ENCODE measurements at places on chromosomes 1 and 21.

- DNase-seq, result no peak
Observed at GRCh38 chr1:181701891-181702290, 218.6 kb downstream of the CACNA1E start.

DNA sequence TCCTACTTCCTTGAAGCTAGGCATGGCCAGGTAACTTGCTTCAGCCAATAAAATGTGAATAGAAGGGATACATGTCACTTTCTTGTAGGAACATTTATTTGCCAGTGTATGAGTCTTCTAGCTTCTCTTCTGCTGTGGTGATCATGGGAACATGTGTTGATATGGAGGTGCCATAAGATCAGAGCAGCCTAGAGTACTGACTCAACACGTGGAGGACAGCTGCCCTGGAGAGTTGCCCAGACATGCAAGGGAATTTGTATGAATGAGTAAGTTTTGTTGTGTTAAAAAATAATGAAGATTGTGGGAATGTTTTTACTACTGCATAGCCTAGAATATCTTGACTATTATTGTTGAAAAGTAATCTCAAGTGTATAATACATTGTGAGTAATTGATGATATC, 502.3 kb downstream of the NUF2 start:
- DNase-seq, result peak; percentile 60

GRCh38 chr1:38026592-38027200, 14.2 kb downstream of the UTP11 start:
- peak; percentile 56 for DNase-seq

DNA sequence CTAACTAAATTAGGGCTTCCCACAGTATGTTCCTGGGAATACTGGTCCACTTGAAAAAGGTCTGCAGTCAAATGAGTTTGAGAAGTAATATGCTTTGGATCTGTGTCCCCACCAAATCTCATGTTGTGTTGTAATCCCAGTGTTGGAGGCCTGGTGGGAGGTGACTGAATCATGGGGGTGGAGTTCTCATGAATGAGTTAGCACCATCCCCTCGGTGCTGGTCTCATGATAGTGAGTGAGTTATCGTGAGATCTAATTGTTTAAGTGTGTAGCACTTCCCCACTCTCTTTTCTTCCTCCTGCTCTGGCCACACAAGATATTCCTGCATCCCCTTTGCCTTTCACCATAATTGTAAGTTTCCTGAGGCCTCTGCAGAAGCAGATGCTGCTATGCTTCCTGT, 16.9 kb upstream of the DMRTB1 start:
- DNase-seq, result no peak

- no peak for DNase-seq
Observed at GRCh38 chr1:235908742-235909520, 42.2 kb upstream of the LYST start.

GRCh38 chr1:170674986-170675385, 11.1 kb downstream of the PRRX1 start:
- DNase-seq, result no peak

GRCh38 chr1:218865591-218865990, 308.1 kb upstream of the LYPLAL1 start:
- no peak for DNase-seq

DNA sequence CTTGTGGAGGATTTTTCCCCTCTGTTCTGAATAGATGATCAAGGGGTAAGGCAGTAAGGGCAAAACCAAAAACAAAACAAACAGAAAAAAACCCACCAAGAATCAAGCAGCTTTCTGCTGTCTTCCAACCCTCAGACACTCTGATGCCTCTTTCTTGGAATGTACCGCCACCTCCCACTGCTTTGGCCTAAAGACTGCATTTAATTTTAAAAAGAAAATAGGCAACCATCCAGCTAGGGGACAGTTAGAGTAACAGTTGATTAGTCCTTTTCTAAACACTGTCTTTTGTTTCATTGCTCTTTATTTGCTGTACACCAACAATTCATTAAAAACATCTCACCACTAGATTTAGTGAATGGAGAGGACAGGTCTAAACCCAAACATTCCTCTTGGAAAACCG, 21.5 kb downstream of the WLS start:
- no peak for DNase-seq

DNA sequence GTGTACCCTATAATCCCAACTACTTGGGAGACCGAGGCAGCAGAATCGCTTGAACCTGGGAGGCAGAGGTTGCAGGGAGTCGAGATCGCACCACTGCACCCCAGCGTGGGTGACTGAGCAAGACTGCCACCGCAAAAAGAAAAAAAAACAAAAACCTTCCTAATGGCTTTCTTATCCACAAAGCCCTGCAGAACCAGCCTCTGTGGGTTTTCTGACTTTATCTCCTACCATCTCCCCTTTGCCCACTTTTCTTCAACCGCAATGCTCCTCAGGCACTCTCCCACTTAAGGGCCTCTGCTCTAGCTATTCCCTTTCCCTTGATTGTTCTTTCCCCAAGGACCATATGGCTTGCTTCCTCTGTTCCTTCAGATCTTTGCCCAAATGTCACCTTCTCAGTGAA, 67.9 kb upstream of the PUM1 start:
- DNase-seq, result no peak

DNA sequence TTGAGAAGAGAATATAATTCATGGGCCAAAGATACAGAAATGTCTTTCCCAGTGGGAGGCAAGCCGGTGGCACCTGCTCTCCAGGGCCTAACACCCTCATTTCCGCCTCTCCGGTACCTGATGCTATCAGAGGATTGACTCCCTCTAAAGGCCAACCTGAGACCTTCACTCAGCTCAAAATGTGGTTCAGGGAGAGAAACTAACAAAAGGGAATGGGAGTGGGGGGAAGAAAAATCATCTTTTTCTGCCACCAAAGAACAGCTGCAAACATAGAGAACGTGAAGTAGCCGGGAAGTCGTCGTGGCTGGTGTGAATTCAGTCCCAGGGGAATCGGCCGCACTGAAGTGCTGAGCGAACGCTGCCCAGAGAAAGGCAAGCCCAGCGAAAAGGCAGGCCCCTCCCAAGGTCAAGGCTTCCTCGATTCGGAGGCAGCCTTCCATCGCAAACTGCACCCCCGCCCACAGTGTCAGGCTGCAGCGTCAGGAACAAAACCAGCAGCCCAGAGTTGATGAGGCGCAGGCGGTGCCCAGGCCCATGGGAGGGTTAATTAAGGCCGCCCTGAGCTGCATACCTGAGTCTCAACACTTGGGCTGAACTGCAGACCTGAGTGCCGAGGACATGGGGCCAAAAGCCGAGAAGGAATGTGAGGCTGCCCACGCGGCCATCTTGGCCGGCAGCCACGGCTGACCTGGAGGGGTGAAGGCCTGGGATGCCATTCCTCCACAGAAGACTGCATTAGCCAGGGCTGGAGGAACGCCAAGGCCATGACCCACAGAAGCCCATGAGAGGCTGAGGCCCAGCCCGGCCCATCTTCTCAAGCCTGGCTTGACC, 160.2 kb downstream of the PSMG1 start:
- peak; percentile 92 for DNase-seq

GRCh38 chr1:91725989-91726721, 159.8 kb downstream of the TGFBR3 start:
- no peak for DNase-seq

GRCh38 chr1:24322470-24323177, 3.5 kb downstream of the GRHL3 start:
- DNase-seq, result peak; percentile 40

DNA sequence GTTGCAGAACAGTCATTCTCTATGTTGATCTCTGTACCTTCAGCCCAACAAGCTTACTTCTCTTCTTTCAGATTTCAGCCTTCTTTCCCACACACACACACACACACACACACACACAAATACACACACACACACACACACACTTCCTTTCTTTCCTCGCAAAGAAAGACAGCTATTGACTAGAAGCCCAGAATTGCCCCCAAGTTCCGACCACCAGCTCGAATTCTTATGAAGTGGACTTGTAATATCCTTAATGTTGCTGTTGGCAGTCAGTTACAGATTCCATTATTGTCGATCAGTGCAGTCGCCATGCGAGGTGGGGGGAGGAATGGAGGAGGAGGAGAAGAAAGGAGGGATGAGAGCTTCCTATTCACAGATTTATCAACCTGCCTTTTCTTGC, 125.5 kb downstream of the CLEC20A start:
- DNase-seq, result no peak

- DNase-seq, result no peak
Observed at GRCh38 chr21:36926989-36927718, 39.3 kb downstream of the HLCS start.

DNA sequence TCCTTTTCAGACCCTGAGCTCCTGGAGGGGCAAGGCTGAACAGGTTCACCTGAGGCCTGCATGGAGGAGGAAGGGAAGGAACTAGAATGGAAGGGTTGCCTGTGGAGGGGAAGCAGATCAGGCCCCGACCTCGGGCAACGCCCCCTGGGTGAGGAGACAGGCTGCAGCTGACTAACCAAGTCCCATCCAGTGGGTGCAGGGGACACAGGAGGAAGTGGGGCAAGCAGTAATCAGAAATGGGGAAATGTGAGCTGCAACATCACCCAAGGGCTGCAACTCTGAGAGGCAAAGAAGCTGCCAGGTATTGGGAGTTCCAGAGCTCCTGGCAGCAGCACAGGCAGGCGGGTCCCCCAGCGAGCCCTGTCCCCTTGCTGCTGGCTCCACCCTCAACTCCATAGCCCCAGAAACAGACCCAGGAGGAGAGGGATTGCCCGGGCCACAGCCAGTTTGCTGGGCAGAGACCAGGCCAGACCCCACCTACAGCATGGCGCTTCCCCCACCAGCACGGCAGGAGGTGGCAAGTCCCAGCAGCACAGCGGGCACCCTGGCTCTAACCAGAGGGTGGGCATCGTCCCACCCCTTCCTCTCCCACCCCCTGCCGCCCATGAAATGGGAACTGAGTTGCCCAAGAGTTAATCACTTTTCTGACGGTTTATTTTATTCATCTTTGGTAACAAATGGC, 38.5 kb downstream of the MRPL37 start:
- no peak for DNase-seq

- DNase-seq, result no peak
Observed at GRCh38 chr21:46474382-46474781, 15.7 kb downstream of the DIP2A start.

DNA sequence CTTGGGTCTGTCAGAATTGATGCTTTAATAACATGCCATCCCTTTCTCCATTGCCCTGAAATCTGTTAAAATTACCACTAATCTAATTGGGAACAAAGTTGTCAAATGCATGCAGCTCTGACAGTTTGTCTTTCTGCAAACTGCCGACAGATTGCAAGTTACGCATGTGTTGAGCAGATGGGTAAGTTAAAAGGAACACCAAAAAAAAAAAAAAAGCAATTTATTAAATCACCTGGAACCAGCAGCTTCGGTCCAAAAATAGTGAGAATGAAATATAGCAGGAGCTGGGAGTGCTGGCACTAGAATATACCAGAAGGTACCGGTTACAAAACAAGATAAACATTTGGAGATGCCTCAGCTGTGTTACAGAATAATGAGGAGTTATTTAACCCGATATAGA, 149.6 kb upstream of the C1orf87 start:
- DNase-seq, result no peak

GRCh38 chr1:70633004-70633403, 221.9 kb downstream of the CTH start:
- DNase-seq, result no peak

DNA sequence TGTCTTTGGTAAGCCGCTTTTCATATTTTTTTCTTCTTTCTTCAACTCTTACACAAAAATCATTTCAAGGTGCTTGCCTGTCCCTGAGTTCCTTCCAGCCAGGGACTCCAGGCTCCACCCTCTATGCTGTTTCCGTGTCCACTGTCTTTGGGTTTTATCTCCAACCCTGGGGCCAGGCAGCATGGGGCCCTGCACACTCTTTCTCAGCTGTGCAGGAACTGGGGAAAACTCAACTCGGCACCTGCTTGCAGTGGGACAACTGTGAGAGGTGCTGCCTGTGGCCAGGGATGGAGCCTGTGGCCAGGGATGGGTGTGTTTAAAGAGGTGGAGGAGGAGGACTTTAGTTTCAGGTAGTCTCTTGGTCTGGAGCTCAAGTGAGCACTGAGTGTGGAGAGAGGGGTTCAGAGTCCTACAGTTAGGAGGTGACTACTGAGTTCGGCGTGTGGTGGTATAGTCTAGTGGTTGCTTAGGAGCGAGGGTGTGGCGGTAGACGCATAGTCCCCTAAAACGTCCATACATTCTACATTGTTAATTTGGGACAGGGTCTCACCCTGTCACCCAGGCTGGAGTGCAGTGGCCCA, 13.4 kb downstream of the TNFRSF8 start:
- DNase-seq, result no peak

DNA sequence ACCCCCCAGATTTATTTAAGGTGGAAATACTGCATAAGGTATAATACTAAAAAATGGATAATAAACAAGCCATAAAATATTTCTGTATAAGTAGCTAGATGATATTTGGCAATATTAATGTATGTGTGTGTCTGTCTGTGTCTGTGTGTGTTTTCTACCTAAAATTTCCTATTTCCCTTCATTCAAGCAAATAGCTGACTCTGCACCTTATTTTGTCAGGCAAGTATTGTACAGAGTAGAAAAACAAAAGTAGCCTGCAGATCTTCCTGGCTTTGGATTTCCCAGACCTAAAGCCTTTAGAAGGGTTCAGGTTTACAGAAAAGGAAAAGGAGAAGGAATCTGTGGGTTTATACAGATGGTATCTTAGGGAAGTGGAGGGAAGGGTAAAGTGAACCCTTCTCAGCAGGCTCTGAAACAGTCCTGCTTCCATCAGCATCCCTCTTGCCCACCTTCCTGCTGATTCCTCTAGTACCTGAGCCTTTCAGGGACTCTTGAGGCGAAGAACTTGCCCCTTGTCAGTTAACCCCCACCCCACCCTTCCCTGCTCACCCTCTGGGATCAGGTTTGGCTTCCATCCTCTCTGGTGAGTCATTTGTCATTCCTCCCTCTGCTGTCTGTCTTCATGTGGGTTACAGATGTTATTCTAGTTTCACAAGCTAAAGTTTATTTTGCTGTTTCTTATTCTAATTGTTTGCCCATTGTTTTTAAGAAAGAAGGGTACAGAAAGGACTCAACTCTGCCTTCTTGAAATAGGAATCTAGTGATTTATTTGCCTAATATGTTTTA, 21.7 kb upstream of the RGS16 start:
- no peak for DNase-seq

GRCh38 chr21:44802396-44803153, 955 bp upstream of the UBE2G2 start:
- DNase-seq, result no peak

DNA sequence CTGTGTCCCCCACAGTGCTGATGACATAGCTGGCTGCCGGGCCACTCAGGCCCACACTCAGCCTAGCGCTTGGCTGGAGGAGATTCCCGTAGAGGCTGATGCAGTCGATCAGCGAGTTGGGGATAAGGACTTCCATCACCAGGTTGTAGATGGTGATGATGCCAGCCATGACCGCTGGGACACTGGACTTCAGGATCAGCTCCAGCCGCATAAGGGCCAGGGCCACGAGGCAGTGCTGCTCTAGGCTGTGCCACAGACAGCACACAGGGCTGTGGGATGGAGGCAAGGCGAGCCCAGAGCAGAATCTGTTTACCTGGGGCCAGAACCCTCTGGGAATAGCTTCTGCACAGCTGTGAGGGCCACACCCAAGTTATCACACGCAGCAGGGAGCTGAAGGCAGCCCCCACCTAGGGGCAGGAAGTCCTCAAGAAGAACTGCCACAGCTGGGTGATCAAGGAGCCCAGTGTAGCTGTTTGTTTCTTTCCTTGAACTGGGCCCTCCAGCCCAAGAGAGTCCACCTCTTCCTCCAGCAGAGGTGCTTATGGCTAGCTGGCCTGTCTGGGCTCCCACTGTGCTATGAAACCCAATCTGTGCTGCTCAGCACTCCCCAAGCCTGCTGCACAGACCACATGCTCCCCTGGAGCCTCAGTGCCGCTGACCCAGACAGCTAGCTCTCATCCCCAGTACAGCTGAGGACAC, 6.2 kb downstream of the SLC2A1 start:
- DNase-seq, result no peak

GRCh38 chr1:9539829-9540550, 725 bp downstream of the SLC25A33 start:
- peak; percentile 70 for DNase-seq

GRCh38 chr1:206716870-206717673, 32.4 kb downstream of the MAPKAPK2 start:
- DNase-seq, result no peak
